ENCODE measurements at places on chromosomes 6 and 20.
A peak's percentile ranks its signal among the peaks of the same experiment; 100 is the strongest.

DNA sequence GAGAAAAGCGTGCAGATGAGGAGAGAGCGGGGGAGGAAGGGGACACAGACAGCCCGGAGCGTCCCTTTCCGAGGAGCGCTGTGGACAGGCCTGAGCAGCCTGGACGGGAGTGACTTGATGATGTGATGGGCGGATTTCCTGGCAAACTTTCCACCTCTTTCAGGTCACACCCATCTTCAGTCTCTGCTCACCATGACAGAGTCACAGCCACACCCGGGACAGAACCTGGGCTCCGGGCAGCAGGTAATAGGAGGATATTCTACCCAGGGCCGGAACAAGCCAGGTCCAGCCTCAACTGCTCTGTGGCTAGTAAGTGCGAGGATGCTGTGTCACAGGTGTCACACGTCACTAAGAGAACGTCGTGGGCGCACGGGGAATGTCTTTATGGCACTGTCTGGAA lies 84.3 kb downstream of the THBS2 start:
- DNase-seq = no peak

GRCh38 chr6:99575544-99576227 lies 7.2 kb upstream of the CCNC start:
- no peak for DNase-seq

- DNase-seq = no peak
These were observed 97.4 kb downstream of the SNX5 start for GRCh38 chr20:17871181-17871580.

DNA sequence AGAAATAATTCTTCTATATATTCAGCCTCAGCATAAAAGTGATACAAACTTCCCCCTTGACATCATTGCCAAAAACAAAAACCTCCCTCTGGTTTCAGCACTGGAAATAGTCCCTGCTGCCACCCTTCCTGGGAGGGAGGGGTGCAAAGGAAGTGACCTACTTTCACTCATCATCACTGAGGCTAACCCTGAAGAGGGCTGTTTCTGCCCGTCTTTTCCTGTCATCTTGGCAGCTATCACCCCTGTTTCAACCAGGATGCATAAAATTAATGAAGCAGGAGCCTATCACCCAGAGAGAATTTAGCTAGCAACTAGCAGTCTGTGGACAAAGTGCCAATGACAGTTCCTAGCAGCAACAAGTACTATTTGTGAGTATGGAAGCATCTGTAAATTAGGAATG lies 397.8 kb downstream of the LAMA2 start:
- peak; percentile 40 for DNase-seq

DNA sequence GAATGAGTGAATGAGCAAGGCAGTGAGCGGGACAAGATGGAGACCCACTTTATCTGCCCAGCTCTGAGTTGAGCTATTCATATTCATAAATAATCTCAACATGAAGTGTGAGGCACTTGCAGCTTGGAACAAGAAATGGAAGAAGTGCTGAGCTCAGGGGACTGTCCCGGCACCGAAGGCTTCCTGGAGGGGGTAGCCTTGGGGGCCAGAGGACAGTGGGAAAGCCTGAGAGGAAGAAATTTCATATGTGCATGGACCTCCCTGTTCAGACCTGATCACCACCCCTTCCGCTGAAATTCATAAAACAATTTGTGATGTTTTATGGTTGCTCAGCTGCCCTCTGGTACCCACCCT lies 103.2 kb downstream of the TOX2 start:
- DNase-seq = no peak

- no peak for DNase-seq
These were observed 21.2 kb upstream of the ENPP5 start for GRCh38 chr6:46191961-46192360.

- DNase-seq = no peak
These were observed 142.2 kb upstream of the KCNG1 start for GRCh38 chr20:51165131-51165530.

GRCh38 chr6:10136636-10137035 lies 278.2 kb downstream of the TFAP2A start:
- no peak for DNase-seq

DNA sequence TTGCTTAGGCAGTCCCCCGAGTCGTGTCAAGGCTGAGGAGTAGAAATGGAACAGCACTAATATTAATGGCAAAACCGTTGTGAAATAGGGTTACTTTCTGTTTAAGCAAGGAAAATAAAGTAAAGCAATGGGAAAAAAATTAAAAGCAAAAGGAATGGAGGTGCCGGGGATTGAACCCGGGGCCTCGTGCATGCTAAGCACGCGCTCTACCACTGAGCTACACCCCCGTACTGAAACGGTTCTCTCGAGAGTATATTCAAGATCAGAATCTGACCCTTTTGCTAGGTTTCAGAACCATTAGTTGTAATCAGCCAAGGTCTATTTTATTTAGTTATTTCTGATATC lies 85.5 kb downstream of the TRIM27 start:
- peak; percentile 84 for DNase-seq

GRCh38 chr6:130065609-130066156 lies 47.3 kb downstream of the L3MBTL3 start:
- no peak for DNase-seq

DNA sequence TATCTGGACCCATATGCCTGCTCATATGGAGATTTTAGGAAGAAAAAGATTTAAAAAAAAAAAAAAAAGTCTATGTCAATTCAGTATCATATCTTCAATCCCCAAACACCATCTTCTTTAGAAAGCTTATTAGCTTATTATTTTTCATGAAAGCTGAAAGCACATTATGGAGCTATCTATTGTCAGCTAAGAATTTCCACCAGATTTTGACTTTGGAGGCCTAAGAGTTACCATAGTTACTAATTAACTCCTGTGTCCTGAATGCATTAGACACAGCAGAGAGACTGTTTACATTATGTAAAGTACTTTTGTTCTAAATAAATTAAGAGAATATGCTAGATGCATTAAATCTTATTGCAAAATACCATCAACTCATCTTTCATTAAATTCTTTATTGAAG lies 255.5 kb upstream of the NRSN1 start:
- DNase-seq = no peak

DNA sequence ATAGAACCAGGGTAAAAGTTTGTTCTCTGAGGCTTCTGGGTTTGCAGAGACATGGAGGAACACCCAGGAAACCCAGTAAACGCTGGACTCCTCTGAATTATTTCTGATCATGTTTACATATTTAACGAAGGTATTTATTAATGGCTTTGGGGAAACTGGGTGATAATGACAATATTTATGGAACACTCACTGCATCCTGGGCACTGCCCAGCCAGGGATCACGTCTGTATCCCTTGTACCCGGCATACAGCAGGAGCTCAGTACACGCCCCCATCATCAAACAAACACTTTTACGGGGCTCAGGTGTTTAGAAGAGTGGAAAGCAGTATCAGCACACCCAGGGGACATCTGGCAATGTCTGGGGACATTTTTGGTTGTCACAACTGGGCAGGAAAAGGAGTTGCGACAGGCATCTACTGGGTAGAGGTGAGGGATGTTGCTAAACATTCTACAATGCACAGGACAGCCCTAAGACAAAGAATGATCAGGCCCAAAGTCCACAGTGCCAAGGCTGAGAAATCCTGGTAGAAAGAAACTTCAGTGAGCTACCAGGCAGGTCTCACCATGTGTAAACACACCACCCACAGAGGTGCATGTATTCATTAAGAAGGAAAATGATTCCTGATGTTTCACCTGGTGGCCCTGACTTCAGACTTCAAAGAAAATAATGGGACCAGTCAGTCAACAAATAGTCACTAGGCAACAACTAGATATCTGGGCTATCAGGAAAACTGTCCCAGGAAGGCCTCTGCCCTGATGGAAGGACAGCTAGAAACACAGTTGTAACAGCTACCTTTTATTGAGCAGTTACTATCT lies 35.3 kb downstream of the ZMYND8 start:
- no peak for DNase-seq

DNA sequence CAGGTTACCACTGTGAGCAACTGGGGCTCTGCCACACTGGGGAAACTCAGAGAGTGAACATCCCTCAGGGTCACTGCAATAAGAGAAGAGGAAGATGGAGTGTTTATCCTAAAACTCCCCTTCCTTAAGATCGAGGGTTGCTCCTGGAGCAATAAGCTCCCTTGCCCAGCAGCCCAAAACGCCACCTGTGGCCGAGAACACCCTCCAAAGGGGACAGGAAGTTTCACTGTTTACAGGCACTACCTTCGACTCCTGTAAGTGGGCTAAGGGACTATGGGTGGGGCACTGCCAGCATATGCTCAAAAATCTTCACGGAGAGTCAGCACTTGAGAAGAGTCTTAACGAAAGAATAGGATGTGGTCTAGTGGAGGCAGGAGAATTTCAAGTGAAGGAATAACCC lies 132.5 kb downstream of the FAXC start:
- no peak for DNase-seq

DNA sequence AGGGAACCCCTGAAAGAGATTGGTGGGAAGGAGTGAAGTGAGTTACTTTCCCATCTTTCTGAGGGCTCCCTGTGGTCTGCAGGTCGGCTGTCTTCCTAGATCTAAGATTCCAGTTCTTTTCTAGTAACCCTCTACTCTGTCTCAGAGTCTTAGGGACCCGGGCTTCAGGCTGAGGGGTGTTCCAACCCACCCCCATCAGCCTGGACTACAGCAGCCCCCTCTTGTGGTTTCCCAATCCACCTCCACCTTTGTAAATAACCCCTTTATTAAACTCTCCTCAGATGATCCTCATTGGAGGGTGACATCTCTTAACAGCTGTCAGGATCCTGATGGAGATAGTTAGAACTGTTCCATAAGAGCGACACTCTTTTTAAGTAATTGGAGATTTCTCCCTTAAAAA lies 300.4 kb downstream of the LRFN2 start:
- DNase-seq = no peak

DNA sequence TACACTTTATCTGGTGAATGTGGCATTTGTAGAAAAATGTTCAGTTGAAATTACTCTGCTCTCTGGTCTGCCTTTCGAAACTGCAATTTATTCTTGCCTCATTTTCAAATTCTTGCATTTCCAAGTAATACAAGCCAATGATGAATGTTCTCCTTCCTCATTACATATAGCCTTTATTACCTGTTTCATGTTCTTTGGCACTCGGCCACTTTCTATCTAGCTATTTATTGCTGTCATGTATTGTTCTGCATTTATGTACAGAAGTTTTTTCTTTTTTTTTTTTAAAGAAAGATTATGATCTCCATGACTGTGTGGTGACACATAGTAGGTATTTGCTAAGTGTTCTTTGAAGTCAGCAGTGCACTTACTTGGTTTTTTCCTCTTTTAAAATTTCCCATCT lies 261.4 kb downstream of the ZFAND3 start:
- no peak for DNase-seq

GRCh38 chr6:118764766-118765165 lies 113.4 kb upstream of the CEP85L start:
- DNase-seq = no peak

- no peak for DNase-seq
These were observed 132.4 kb downstream of the DLL1 start for GRCh38 chr6:170158296-170159021.

- DNase-seq = no peak
These were observed 10.8 kb upstream of the FKBP1A start for GRCh38 chr20:1403624-1404023.

DNA sequence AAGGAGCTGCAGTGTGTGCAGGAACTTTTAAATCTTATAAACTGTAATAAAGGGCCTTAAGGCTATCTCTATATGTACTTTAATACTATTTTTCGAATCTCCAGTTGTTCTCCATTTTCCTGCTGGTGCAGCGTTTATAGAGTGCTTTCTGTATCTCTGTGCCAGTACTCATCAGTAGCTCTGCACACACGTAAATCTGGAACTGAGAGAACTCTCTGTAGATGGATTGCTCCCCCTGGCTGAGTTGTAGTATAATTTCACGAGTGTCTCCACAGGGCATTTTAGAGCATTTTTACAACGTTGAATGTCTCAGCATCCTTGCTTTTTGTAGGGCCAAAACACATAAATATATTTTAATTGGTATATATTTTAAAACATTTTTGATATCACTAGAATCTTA lies 256.5 kb downstream of the TRDN start:
- no peak for DNase-seq

DNA sequence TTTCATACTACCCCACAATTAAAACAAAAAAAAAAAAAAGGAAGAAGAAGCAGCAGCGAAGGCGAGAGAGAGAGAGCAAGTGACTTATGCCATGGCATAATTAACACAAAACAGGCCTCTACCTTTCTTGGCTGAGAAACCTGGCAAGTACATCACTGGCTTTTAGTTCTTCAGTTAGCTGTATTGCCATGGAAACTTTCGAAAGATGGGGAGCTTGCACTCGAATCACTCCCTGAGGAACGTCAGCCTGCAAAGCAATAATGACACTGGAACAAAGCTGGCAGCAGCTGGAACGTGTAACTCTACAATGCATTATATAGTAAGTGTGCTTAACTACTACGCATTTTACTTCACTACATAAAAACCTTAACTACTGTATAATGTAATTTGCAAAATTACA lies 126.1 kb downstream of the ARHGAP18 start:
- DNase-seq = no peak

DNA sequence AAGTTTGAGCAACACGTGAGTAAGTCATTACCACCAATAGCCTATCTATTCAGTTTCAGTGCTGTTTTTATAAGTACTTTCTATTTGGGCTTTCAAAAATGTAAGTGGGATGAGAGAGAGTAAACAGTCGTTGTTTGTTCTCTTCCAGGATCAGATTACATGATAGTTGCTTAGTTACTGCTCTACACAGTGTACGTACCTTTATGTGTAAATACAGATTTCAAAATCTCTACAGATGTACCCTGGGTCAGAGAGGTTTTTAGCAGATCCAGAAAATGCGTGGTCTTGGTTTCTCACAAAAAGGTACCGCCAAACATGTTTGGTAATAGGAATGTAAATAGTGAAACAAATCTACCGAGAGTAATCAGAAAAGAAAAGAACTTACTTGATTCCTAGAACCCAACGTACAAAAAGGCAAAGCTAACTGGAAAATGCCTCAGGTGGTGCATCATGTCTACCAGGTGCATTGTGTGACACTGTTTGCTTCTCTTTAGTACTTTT lies 421.1 kb downstream of the BCKDHB start:
- DNase-seq = no peak

GRCh38 chr6:159112714-159113113 lies 56.5 kb upstream of the FNDC1 start:
- no peak for DNase-seq

DNA sequence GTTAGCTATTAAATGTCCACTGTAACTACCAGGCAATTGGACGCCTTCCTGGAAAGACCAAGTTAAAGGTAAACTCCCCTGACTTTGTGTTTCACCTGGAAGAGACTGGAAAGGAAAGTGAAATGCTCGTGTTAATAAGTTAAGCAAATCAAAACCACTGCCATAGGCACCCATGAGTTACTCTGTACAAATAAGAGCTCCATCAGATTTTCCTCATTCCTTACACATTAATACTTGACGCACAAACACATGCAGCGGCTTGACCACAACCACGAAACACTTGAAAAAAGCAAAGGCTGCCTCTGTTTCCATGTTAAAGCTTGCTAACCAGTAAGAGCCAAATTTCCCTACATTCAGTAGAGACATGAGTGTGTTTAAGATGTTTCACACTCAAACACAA lies 19.8 kb downstream of the GCM1 start:
- DNase-seq = no peak

DNA sequence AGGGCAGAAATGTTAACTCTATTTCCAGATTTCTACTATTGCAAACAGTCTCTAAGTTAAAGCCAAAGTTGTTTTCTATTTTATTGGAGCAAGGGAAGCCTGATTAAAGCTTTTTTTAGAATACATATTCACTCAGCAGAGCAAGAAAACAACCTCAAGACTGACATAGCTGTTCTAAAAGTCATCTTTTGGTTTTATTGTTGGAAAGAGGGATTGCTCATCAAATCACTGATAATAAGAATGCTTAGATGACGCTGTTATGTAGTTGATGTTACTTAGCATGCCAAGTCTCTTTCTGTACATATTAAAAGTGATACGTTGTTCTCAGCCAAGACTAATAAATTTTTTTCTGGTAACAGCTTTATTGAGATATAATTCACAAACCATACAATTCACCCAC lies 172.6 kb upstream of the LAMA2 start:
- DNase-seq = no peak

Measured in stimulated activated CD4-positive, alpha-beta T cell treated with anti-CD3 and anti-CD28 coated beads, Interleukin-4, amount 100 ng/mL, for 24 hours (primary cell).